ENCODE measurements at places on chromosomes 2 and 18. TPM values are rescaled to one million over a fixed set of nuclear protein-coding genes. Genes with fewer than 3 reads are reported as not detected.

DNA sequence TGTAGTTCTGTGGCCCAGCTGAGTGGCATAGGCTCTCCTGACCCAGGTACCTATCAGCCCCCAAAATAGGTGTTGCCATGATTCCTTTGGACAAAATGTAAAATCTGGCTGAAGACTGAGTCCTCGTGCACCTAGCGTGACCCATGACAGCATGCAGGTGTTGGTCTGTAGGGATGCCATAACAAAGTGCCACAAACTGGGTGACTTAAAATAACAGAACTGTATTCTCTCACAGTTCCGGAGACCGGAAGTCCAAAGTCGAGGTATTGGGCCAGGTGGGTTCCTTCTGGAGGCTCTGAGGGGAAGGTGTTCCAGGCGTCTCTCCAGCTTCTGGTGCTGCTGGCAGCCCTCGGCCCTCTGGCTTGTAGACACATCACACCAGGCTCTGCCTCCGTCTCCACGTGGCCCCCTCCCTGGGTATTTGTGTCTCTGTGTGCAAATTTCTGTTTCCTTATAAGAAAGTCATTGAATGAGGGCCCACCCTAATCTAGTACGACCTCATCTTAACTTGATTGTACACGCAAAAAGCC lies 34.5 kb downstream of the LRRFIP1 start:
- peaks cover 5% of the 10 kb centered on the region for H3K36me3 ChIP-seq
- H3K4me1 ChIP-seq = peaks cover 41% of the 10 kb centered on the region
- H3K4me3 ChIP-seq = no peak overlapping the region
- H3K27me3 ChIP-seq = no peaks in the 10 kb centered on the region
- no peak overlapping the region for H3K27ac ChIP-seq
- DNase-seq = peak; percentile 40

DNA sequence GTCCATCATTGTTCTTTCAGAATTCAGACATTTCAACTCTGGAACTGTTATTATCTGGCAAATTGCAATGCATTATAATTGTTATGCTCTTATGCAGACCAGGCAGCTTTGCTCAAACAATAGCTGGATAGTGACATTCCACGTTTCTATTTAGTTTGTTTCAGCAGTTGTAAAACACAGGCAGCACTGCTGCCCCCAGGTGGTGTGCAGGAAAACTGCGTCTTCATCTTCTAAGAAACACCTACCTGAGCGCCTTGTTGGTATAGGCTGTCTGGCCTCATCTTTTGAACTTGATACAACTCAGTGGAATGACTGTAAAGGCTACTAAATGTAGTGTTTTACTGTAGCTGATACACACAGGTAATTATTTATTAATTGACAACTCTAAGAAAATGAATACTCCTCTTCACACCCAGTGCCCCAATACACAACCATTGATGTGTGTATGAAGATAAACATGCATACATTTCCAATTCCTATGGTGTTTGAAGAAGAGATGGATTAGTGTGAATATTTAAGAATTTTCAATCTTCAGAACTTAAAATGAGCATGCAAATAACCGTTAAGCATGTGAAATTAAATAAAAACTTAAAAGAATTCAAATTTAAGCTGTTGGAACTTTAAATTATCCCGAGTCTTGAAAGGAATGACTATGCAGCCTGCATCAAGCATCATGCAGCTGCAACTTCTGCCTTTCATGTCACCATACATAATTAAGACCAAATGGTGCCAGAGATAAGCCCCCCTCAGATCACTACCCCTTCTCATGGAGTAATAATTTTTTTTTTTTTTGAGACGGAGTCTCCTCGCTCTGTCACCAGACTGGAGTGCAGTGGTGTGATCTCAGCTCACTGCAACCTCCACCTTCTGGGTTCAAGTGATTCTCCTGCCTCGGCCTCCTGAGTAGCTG lies 85.6 kb downstream of the CD8B2 start:
- no peaks in the 10 kb centered on the region for H3K36me3 ChIP-seq
- H3K4me3 ChIP-seq = no peak overlapping the region
- peaks cover 14% of the 10 kb centered on the region for H3K4me1 ChIP-seq
- H3K27me3 ChIP-seq = no peaks in the 10 kb centered on the region

DNA sequence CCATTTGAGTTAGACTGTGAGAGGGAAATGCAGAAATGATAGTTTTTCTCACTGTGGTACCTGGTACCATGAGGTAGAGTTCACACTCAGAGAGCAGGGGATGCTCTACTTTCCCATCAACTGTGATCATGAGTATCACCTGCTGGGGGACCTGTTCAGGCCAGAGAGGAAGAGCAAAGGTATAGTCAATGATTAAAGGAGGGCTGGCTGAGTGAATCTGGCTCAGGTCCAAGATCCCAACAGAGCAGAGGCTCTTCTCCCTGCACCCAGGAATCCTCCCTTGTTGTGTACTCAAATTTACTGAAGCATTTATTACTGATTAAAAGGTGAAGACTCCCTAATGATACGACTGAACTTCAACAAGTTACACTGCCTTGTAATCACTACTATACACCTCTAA lies 104.6 kb upstream of the CHRNA1 start:
- no peak overlapping the region for H3K27ac ChIP-seq
- no peaks in the 10 kb centered on the region for H3K4me1 ChIP-seq
- no peak overlapping the region for H3K4me3 ChIP-seq
- H3K36me3 ChIP-seq = no peaks in the 10 kb centered on the region
- no peaks in the 10 kb centered on the region for H3K27me3 ChIP-seq

DNA sequence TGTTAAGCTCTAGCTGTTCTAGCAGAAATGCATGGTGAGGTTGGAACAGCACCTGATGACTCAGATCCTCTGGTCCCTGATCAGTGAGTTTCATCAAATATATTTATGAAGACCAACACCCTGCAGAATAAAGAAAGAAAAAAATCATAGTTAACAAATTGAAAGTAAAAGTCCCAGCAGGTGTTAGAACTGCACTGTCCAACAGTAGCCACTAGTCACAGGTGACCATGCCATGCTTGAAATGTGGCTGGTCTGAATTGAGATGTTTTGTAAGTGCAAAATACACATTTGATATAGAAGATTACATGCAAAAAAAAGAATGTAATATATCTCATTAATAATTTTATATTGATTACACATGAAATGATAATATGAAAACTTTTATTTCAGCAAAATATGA lies 1010.7 kb upstream of the ZEB2 start:
- no peaks in the 10 kb centered on the region for H3K27me3 ChIP-seq
- H3K36me3 ChIP-seq = no peaks in the 10 kb centered on the region
- no peaks in the 10 kb centered on the region for H3K4me1 ChIP-seq

DNA sequence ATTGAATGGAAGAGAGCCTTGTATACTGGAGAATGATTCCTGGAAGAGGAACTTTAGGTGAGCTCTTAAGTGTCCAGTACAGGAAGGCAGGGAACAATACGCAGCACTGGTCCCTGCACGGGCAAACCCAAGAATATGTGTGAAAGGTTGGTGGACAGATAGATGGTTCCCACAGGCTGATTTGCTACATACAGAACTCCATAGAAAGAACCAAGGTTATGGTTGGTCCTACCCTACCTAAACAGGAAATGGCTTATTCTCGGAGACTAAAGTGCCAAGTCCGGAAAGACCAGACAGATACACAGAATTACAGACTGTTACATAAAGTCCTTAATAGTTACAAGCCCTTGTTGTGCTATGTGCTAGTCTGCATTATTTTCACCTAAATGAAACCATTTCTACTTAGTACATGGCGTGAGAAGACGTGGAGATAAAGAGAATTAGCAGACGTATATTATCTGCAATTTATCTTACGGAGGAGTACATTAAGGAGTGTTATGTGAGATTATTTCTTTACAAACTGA lies 1.2 kb downstream of the REV1 start:
- peak overlapping the region; percentile 91 for H3K27ac ChIP-seq
- peaks cover 11% of the 10 kb centered on the region for H3K4me1 ChIP-seq
- H3K4me3 ChIP-seq = peak overlapping the region; percentile 88
- peaks cover 2% of the 10 kb centered on the region for H3K36me3 ChIP-seq
- peak; percentile 32 for DNase-seq

GRCh38 chr2:25085761-25086560 lies 44.1 kb downstream of the EFR3B start:
- H3K4me3 ChIP-seq = no peak overlapping the region
- H3K36me3 ChIP-seq = no peaks in the 10 kb centered on the region
- no peak overlapping the region for H3K27ac ChIP-seq
- no peak for DNase-seq
- peaks cover 9% of the 10 kb centered on the region for H3K4me1 ChIP-seq

DNA sequence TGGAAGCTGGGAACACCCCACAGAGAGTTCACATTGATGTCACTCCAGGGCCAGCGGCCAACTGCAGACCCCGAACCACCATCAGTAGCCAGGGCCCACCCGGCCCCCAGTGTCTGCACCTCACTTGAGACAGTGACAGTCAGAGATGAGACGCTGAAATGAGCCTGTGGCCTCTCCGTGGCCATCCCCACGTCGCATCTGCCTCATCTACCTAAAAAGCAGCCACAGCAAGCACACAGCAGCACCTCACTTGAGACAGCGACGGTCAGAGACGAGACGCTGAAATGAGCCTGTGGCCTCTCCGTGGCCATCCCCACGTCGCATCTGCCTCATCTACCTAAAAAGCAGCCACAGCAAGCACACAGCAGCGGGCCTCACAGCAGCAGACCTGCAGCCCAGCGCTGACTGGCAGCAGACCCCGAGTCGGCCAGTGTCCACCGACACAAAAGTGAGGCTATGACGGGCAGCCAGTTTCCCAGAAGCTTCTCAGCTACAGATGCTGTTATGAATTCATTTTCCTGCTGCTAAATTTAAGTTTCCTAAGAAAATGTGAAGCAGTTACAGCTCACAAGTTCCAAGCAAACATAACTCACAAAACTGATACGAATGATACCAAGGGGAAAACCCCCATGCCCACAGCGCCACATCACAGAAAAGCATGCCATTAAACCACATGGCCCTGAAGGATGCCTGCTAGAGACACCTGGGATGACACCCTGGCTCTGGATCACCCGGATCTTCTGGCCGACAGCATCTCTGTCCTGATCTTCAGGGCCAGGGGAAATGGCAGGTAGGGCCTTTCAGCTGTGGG lies 27.7 kb downstream of the SNORC start:
- H3K27me3 ChIP-seq = peaks cover 12% of the 10 kb centered on the region
- H3K4me3 ChIP-seq = no peak overlapping the region
- H3K4me1 ChIP-seq = no peaks in the 10 kb centered on the region
- DNase-seq = no peak
- H3K36me3 ChIP-seq = no peaks in the 10 kb centered on the region

GRCh38 chr2:16546128-16546754 lies 119.4 kb downstream of the CYRIA start:
- H3K36me3 ChIP-seq = no peaks in the 10 kb centered on the region
- H3K4me3 ChIP-seq = no peak overlapping the region
- H3K27ac ChIP-seq = no peak overlapping the region
- DNase-seq = peak; percentile 84
- no peaks in the 10 kb centered on the region for H3K27me3 ChIP-seq

GRCh38 chr18:63319383-63320122 lies at the start of gene BCL2:
BCL2 (minus strand) TSS chr18:63319769.
- H3K4me3 ChIP-seq = peak within 1 kb of the TSS; percentile 78
- peaks cover 23% of the 10 kb centered on the region for H3K4me1 ChIP-seq
- H3K36me3 ChIP-seq = no peaks in the 10 kb centered on the region

GRCh38 chr18:76139844-76140243 lies 355.2 kb downstream of the ZNF516 start:
- H3K4me3 ChIP-seq = no peak overlapping the region
- H3K4me1 ChIP-seq = peaks cover 21% of the 10 kb centered on the region
- no peaks in the 10 kb centered on the region for H3K36me3 ChIP-seq
- DNase-seq = no peak
- H3K27me3 ChIP-seq = no peaks in the 10 kb centered on the region

Gene MEP1B
- total RNA-seq = 0.18 TPM

DNA sequence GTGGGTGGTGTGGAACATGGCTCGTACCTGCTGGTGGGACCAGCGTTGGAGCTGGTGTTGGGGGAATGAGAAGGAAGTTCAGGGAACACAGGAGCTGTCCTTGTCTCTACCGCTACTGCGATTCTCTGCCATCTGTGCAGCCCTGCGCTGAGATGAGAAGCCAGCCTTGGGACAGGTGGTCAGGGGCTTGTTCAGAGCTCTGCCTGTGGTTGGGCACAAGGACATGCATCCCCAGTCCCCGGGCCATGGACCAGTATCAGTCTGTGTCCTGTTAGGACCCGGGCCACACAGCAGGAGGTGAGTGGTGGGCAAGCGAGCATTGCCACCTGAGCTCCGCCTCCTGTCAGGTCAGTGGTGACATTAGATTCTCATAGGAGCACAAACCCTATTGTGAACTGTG lies 164.4 kb downstream of the TSN start:
- H3K27ac ChIP-seq = no peak overlapping the region
- no peaks in the 10 kb centered on the region for H3K4me1 ChIP-seq
- no peak overlapping the region for H3K4me3 ChIP-seq
- DNase-seq = no peak
- no peaks in the 10 kb centered on the region for H3K36me3 ChIP-seq

DNA sequence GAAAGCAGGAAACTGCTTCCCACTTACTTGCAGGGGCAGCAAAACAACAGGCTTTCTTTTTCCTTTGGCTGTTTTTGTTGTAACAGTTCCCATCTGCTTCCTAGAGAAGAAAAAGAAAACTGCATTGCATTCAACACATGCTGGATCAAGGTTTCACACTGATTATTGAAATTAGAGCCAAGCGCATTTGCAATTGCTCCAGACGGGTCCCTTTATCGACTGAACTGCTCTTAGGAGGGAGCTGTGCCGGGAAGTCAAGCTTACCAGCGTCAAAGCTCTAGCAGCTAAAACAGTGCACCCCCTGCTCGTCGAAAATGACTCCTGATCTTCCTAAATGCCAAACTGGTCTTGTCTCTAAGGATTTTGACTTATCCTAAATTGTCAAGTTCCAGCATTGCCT lies 164.0 kb upstream of the SESTD1 start:
- no peaks in the 10 kb centered on the region for H3K27me3 ChIP-seq
- H3K4me3 ChIP-seq = no peak overlapping the region
- H3K4me1 ChIP-seq = peaks cover 7% of the 10 kb centered on the region
- peak; percentile 21 for DNase-seq

Gene NT5DC4
- not detected for total RNA-seq

Gene PROKR1
- total RNA-seq = 1.2 TPM

DNA sequence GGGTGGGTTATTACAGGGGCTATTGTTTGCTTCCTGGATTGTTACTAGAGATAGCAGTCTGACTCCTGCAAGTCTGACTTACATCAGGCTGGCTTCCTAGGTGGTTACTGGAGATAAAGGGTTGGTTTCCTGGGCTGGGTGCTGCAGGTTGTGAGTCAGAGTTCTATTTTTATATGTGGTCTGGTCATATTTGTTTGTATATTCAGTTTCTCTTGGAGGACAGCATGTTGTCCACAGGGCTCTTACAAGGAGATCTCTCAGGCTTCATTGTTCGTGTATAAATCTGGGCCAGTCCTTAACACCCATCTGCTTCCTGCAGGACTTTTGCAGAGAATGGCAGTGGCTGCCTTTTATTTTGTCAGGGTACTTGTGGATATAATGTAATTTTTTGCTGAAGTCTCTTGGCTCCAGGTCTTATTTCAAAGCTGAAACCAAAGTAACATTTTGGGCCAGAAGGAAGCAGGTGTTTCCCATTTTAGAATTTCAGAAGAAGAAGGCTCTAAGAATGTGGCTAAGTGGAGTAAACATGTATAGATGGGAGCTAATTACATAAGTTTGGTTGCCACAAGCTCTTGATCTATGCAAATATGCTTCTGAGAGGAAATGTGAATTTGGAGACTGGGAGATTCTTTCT lies 65.9 kb upstream of the SLC16A14 start:
- H3K27ac ChIP-seq = peak overlapping the region; percentile 70
- peaks cover 2% of the 10 kb centered on the region for H3K4me1 ChIP-seq
- H3K27me3 ChIP-seq = no peaks in the 10 kb centered on the region
- H3K4me3 ChIP-seq = no peak overlapping the region
- DNase-seq = peak; percentile 30
- H3K36me3 ChIP-seq = no peaks in the 10 kb centered on the region

All from muscle of leg (tissue), 16 donors.